NCI-H2081 treated with DMSO at 0.1 percent for 48 hours (cell line): ENCODE measurements at places on chromosomes 12 and 14.
A peak's percentile ranks its signal among the peaks of the same experiment; 100 is the strongest.

GRCh38 chr12:130715998-130716968 lies at the start of gene RIMBP2:
Gene RIMBP2 (minus strand): TSS chr12:130716299. CDS start chr12:130479013, 237,286 bp downstream.
- DNase-seq = no peak

GRCh38 chr14:93220509-93220908 lies 13.5 kb downstream of the UBR7 start:
- DNase-seq = no peak

DNA sequence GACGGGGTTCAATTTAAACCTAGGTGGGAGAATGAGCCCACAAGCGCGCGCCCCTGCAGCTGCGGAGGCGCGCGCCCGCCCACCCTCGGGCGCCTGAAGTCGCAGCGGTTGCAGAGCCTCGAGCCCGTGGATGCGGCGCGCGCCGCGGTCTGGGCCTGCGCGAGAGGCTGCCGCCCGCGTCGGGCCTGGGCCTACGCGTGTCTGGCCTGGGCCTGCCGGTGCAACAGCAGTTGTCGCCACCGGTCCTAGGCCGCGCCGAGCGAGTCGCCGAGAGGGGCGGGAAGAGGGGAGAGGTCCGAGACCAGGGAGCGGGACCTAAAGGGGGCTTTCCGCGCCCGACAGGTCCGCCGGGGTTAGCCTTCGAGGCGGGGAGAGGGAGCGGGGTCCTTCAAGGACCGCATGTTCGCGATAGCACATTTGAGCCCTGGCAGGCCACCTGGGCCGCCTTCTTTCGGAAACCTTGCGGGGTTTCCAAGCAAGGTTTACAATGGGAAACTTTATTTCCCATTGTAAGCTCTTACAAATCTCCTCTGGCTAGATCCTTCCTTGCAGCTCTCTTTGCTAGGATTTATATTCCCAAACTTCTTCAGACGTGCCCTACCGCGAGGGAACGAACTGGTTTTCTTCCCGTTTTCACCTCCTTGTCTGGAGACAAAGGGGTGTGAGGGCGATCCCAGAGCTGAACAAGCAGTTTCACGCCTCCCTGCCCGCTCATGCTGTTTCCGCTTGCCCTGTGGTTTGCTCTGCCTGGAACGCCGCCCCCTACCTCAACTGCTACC lies 6.8 kb downstream of the SIX6 start:
- DNase-seq = no peak

- DNase-seq = no peak
Measured at GRCh38 chr12:123905319-123905925, 67.2 kb downstream of the CCDC92 start.

DNA sequence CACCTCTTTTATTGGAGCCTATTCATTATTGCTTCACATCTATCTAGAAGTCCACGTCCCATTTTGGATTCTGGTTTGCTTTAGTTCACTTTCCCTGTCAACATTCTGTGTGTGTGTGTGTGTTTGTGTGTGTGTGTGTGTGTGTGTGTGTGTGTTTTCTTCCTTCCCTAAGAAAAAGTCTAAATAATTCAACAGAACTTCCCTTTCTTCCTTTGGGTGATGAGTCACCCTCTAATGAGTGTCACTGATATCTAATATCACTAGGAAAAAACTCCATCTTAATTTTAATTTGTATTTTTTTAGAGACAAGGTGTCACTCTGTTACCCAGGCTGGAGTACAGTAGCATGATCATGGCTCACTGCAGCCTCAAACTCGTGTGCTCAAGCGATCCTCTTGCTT lies 234.2 kb downstream of the TTC8 start:
- no peak for DNase-seq

GRCh38 chr14:81449114-81449513 lies 49.0 kb upstream of the STON2 start:
- no peak for DNase-seq

DNA sequence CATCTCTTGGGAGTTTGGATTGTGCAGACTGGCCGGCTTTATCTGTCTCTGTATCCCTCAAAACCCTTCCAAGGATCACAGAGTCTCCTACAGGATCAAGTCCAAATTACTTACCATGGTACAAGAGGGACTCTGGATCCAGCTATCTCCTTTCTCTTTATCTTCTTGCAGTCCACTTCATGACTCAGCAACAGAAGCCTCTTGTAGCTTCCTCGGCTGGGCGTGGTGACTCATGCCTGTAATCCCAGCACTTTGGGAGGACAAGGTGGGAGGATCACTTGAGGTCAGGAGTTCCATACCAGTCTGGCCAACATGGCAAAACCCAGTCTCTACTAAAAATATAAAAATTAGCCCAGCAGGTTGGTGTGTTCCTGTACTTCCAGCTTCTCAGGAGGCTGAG lies 189.7 kb downstream of the BCAT1 start:
- no peak for DNase-seq

GRCh38 chr12:52300796-52301691 lies 9.7 kb upstream of the KRT81 start:
- DNase-seq = no peak

GRCh38 chr12:34603382-34604035 lies 581.2 kb downstream of the ALG10 start:
- DNase-seq = no peak

GRCh38 chr14:58639842-58640484 lies 2.2 kb downstream of the DACT1 start:
- DNase-seq = peak; percentile 28

DNA sequence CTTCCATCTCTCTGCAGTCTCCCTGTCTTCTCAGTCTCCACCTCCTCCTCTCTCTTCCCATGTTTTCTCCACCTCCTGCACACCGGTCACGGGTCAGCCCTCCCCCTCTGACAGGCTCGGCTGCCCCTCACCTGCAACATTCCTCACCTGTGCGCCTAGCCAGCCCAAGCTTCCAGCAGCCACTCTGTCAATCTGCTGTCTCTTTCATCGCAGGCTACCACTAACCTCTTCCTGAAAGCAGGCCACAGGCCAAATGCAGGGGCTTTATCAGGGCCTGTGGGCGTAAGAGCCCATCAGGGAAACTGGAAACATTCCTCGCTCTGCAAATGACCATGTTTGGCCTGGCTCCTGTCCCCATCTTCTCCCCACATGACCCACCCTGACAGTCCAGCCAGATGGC lies 34.5 kb downstream of the CMKLR1 start:
- no peak for DNase-seq

DNA sequence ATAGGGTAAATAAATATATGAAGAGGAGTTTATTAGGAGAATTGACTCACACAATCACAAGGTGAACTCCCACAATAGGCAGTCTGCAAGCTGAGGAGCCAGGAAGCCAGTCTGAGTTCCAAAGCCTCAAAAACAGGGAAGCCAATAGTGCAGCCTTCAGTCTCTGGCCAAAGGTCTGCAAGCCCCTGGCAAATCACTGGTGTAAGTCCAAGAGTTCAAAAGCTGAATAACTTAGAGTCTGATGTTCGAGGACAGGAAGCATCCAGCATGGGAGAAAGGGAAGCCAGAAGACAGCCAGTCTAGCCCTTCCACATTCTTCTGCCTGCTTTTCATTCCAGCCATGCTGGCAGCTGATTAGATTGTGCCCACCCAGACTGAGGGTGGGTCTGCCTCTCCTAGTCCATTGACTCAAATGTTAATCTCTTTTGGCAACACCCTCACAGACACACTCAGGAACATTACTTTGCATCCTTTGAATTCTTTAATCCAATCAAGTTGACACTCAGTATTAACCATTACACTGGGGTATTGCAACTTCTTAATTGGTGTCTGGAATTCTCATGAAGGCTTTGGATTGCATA lies 736.5 kb upstream of the LMO3 start:
- DNase-seq = no peak

GRCh38 chr12:63802012-63802608 lies 22.4 kb downstream of the RXYLT1 start:
- DNase-seq = peak; percentile 44

DNA sequence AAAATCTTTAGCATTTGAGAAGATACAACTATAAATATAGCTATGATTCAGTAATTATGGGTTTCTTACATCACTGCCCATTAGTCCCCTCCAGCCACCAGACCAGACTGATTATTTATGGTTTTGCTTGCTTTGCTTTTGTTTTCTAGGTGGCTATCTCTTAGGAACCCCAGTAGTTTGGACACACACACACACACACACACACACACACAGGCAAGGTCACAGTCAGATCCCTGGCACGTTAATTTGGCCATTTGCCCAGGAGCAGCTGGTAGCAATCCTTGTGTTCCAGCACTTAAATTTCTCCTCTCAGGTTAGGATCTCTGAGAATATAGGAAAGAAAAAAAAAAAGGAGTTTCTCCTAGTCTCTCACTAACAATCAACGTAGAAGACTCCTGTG lies 90.2 kb upstream of the RESF1 start:
- DNase-seq = no peak

- no peak for DNase-seq
Measured at GRCh38 chr12:53227341-53227740, 4.7 kb downstream of the RARG start.

DNA sequence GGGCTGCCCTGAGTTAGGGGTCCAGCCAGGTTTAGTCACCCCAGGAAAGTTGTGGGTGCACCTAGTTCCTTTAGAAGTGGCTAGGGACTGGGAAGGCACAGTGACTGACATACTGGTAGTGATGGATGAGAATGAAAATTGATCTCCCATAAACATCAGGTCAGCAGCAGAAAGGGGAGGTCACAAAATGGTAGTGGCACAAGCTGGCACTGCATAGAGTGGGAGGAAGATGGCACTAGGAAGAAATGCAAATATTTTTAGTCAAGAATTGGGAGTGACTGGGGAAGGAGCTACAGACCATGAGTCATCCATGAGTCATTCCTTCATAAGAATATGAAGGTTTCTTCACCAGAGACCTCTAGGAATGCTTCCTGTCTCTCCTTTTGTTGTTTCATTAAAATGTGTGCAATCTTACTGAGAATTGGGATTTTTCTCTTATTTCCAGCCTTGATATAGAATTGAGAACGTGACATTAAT lies 198.3 kb upstream of the AMIGO2 start:
- DNase-seq = no peak

DNA sequence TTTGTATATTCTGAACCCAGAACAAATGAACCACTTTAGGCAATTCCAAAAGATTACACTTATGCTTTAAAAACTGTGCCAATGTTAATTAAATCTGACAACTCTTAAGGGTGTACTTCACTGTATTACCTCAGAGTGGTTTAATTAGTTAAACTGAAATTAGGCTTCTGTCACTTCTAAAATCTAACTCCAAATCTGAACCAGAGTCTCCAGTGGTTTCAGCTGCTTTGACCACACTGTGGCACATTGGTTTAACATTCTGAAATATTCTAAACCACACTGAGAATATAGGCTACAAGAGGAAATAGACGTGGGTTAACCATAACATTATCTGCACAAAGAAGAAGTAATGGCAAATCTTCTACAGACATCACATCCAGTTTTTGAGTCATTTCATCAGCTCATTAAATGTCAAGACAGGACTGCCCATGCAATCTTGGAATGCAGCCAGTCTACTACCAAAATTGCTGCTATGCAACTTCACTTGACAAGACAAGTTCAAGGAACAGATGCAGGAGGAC lies 94.8 kb downstream of the LRP6 start:
- no peak for DNase-seq

GRCh38 chr12:124861898-124862676 lies 1.6 kb downstream of the SCARB1 start:
- no peak for DNase-seq

DNA sequence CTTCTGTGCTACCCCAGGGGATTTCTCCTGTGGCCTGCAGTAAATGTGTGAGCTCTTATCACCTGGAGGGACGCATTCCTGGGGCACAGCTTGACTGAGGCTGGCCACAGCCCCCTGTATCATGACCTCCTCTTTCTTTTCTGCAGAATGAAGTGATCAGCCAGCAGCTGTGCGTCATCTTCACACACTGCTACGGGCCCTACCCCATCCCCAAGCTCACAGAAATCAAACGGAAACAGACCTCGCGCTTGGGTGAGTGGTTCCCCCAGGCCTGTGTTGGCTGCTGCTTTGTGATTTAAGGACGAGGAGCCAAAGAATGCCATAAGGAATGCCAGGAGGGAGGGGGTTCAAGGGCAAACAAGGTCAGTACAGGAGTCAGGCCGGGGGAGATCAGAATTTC lies 50.5 kb upstream of the PWP1 start:
- DNase-seq = no peak

DNA sequence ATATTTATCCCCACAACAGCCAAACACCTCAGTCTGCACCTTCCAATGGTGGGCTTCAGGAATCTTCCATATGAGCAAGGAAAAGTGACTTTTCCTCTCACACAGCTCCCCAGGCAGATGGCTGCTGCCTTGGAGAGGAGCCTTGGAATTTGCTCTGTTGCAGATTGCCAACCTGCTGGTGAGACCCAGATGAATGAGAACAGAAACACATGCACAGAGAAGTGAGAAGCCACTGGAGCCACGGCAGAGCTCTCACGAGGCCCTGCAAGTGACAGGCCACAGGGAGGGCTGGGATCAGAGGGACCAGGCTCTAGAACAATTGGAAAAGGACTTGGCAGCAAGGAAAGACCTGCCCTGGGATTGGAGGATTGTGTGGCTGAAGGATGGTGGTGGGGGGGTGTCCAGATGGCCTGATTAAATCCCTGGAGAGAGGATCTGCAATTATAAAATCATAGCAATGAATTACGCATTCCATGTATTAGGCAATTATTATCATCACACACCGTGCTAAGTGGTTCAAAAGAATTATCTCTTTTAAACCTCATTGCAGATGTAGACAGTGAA lies 84.9 kb upstream of the PWP1 start:
- no peak for DNase-seq

- DNase-seq = no peak
Measured at GRCh38 chr14:26687301-26687837, 89.5 kb upstream of the NOVA1 start.

- no peak for DNase-seq
Measured at GRCh38 chr12:131863711-131864396, 30.6 kb upstream of the ULK1 start.

DNA sequence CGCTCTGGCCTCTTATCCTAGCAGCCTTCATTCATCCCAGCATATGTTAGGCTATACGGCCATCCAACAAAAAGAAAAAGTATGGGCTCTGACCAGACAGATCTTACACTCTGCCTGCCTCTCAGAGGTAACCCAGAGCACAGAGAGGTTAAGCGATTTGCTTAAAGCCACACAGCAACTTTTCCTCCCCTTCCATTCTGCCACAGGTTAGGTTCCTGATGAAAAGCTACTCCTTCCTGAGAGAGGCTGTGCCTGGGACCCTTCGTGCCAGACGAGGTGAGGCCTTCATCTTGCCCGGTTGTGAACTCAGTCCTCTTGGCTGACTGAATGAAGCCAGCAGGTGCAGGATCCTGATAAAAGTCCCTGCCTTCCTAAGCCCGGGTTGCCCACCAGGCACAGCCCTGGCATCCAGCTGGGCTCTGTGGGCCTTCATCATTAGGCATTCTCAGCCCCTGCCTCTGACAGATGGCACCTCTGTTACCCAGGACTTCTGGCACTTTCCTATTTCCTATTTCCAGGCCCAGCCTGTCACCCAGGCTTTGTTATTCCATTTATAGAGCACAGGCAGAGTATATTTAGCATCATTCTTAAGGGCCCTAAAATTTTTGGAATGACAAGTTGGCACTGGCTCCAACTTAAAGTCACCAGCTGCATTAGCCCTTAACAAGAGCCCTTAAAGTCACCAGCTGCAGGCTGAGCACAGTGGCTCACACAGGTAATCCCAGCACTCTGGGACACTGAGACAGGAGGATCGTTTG lies 12.8 kb downstream of the SOAT2 start:
- no peak for DNase-seq

- no peak for DNase-seq
Measured at GRCh38 chr14:54719406-54719805, 152.5 kb downstream of the SAMD4A start.
